Hematopoietic multipotent progenitor cell treated with erythropoietin and hydrocortisone succinate and interleukin-3 and kit ligand, for 8 days (in vitro differentiated cells): ENCODE measurements at places on chromosomes 7 and 10.

GRCh38 chr10:17460756-17461155 is 6.4 kb upstream of the ST8SIA6 start:
- DNase-seq: no peak

DNA sequence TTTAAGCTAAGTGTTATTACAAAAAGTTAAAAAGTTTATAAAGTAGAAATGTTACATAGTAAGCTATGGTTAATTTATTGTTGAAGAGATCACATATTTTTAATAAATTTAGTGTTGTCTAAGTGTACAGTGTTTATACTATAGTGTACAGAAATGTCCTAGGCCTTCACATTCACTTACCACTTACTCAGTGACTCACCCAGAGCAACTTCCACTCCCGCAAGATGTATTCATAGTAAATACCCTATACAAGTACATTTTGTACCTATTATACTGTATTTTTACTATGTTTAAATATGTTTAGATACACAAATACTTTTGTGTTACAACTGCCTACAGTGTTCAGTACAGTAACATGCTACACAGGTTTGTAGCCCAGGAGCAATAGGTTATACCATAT is 69.2 kb downstream of the DNAJC1 start:
- no peak for DNase-seq

- DNase-seq: no peak
Observed at GRCh38 chr7:99293650-99294049, 21.0 kb downstream of the MYH16 start.

DNA sequence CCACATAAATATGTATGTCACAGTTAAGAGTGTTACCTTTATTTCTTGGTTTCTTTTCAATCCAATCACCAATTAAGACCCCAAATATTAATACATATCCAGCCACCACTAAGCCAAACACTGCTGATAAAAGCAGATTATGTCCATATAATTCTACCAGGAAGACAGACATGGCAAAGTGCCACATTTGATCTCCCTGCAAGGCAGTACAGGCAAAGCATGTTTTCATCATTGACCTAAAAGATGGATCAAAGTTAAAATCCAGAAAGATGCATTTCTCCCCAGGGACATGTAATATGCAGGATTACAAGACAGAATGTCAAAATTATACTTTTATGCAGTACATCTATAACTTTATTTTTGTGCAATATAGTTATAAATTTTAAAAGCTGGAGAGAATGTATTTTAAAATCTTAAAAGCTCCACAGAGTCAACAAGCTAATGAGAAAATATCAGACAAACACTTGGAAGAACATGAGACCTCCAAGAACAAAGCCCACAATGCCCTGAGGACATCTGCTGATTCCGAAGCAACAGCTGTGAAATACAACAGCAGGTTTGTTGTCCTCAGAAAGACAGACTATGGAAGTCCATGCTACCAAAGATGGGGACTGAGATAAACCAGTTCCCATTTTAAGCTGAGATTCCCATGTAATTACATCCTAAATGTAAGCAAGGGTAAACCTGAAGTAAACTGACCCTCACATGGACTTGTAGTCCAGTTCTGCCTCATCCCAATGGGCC is 54.5 kb upstream of the TOMM7 start:
- no peak for DNase-seq

DNA sequence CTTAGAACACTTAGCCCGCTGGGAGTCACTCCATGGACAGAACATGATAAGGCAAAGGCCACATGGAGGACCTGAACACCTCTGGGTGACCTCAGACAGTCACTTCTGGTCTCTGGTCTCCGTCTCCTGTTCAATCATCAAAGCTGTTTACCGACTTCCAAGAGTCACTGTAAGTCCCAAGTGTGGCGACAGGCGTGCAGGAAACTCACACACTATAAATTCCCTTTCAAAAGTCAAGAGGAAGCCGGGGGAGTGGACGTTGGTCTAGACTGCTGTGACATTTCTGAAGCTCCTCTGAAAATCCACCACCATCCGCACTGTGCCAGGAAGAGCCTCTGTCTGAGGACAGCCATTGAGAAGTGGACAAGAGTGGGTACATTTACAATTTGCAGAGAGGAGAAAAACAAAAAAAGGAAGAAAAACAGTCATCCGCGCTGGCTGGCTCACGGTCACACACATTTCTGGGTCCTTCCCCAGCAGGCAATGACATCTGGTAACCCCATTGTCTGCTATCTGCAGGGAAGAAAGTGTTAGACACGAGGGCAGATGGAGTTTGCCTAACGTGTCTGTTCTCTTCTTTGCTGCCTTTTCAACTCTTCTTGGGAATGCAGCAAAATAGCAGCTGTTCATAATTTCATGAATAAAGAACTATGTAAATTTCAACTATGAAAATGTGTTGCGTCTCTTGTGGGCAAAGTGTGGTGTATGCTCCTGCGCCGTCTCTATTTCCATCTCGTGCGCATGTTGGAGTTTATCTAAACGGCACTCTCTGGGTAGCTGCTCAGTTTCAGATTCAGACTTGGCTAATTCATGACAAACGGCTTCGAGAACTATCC is 32.9 kb upstream of the CUX1 start:
- DNase-seq: no peak

DNA sequence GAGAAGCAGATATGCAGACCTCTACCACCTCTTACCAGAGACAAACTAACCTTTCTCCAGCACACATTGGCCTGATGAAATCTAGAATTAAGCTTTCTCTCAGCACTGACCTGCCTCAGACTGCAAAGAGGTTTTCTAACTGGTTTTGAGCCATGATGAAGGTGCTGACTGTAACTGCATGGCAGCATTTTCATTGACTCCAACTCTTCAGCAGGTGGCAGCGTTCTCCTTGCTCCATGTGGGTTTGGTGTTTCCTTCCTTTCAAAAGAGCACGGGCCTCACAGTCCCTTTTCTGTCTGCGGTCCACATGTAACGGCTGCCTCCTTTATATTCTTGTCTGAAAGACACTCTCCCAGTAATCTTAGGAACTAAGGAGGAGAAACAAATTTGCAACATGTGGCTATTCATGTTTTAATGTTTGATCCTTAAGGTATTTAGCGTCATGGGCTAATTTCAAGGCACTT is 12.6 kb downstream of the KLLN start:
- peak; percentile 79 for DNase-seq

DNA sequence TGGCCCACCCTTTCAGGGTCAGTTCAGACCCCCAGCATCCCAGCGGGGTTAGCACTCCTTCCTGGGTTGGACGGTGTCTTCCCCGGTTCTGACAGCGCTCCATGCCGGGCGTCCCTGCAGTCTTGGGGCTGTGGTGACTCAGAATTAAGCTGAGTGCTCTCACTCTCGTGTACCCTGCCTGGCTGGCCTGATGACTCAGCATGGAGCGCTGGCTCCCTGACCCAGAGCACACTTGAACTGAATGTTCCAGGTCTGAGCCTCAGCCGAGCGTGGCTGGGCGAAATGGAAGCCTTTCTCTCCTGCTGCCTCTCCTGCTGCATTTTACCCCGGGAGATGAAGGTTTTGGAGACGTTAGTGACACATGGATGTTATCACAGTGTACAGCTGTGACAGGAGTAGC is 7.1 kb downstream of the BAG3 start:
- DNase-seq: peak; percentile 69

- DNase-seq: no peak
Observed at GRCh38 chr10:110932505-110933180, 13.2 kb downstream of the SHOC2 start.

DNA sequence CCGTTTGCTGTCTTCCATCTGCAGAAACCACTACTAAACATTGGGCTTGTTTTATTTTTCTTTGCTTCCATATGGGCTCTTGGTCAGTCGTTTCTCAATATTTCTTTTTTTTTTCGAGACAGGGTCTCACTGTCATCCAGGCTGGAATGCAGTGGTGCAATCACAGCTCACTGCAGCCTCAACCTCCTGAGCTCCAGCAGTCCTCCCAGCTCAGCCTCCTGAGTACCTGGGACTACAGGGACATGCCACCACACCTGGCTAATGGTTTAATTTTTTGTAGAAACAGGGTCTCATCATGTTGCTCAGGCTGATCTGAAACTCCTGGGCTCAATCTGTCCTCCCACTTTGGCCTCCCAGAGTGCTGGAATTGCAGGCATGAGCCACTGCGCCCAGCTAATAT is 163.1 kb downstream of the LYZL1 start:
- DNase-seq: no peak

GRCh38 chr7:93890041-93890463 is 501 bp downstream of the TFPI2 start:
- DNase-seq: no peak
